Peyer's patch (tissue), 4 donors: ENCODE measurements at places on chromosomes 16 and 17.

GRCh38 chr17:72008236-72008876 lies 112.5 kb upstream of the SOX9 start:
- no peaks in the 10 kb centered on the region for H3K36me3 ChIP-seq
- no peak overlapping the region for H3K27ac ChIP-seq
- no peak for DNase-seq
- H3K4me1 ChIP-seq, result no peaks in the 10 kb centered on the region
- no peak overlapping the region for H3K4me3 ChIP-seq

- no peak overlapping the region for H3K27ac ChIP-seq
- H3K27me3 ChIP-seq, result no peaks in the 10 kb centered on the region
- H3K4me3 ChIP-seq, result no peak overlapping the region
- no peaks in the 10 kb centered on the region for H3K36me3 ChIP-seq
- DNase-seq, result no peak
- H3K4me1 ChIP-seq, result no peaks in the 10 kb centered on the region
These were observed 289.6 kb upstream of the ERCC4 start for GRCh38 chr16:13630374-13630773.

- no peaks in the 10 kb centered on the region for H3K36me3 ChIP-seq
- no peak overlapping the region for H3K27ac ChIP-seq
- H3K27me3 ChIP-seq, result no peaks in the 10 kb centered on the region
- no peaks in the 10 kb centered on the region for H3K4me1 ChIP-seq
- DNase-seq, result no peak
These were observed 235.8 kb upstream of the ASIC2 start for GRCh38 chr17:33528846-33529245.

- H3K4me3 ChIP-seq, result no peak overlapping the region
- no peaks in the 10 kb centered on the region for H3K36me3 ChIP-seq
- no peak for DNase-seq
- no peaks in the 10 kb centered on the region for H3K27me3 ChIP-seq
- H3K27ac ChIP-seq, result no peak overlapping the region
These were observed 94.3 kb downstream of the CYLD start for GRCh38 chr16:50836121-50836621.

DNA sequence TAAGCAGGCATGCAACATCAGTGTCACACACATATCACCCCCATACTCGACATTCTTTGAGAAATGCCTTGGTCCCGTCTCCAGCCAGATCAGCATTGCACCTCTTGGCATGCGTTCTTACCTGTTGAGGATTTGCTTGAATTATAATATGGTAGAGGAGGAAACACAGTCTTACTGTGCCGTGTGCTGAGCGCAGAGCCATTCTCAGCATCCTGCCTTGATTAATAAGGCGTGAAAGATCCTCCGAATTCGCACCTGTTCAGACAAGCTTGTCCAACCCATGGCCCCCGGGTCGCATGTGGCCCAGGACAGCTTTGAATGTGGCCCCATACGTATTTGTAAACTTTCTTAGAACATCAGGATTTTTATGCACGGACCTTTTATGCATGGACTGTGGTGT lies 408.1 kb downstream of the WWOX start:
- H3K27ac ChIP-seq, result no peak overlapping the region
- no peak overlapping the region for H3K4me3 ChIP-seq
- H3K36me3 ChIP-seq, result no peaks in the 10 kb centered on the region
- no peaks in the 10 kb centered on the region for H3K27me3 ChIP-seq
- no peak for DNase-seq
- no peaks in the 10 kb centered on the region for H3K4me1 ChIP-seq

GRCh38 chr17:81340607-81341515 lies 45.8 kb upstream of the SLC38A10 start:
- H3K27ac ChIP-seq, result peak overlapping the region; percentile 100
- H3K4me3 ChIP-seq, result peak overlapping the region; percentile 85
- H3K4me1 ChIP-seq, result peaks cover 11% of the 10 kb centered on the region
- H3K27me3 ChIP-seq, result no peaks in the 10 kb centered on the region
- no peaks in the 10 kb centered on the region for H3K36me3 ChIP-seq

GRCh38 chr16:20886320-20886719 lies 13.8 kb downstream of the DCUN1D3 start:
- H3K4me3 ChIP-seq, result no peak overlapping the region
- H3K27ac ChIP-seq, result no peak overlapping the region
- no peak for DNase-seq
- H3K36me3 ChIP-seq, result no peaks in the 10 kb centered on the region
- H3K4me1 ChIP-seq, result no peaks in the 10 kb centered on the region

DNA sequence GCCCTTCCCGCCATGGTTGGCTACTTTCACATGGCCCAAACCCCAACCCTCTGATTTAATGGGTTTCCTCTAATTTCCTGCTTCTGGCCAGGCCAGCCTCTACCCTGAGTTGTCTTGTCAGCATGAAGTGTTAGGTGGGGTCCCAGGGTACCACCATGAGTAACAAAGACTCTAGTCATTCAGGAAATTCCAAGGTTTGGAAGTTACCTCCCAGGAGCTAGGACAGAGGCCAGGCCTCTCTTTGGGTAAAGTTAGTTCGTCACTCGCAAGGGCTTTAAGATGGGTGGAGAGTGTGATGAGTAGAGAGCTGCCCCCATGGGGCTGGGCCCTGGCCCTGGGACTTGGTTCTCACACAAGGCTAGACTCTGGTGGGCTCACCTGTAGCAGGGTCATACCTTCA lies 54.6 kb downstream of the PLD6 start:
- no peaks in the 10 kb centered on the region for H3K27me3 ChIP-seq
- H3K4me1 ChIP-seq, result no peaks in the 10 kb centered on the region
- no peak for DNase-seq
- no peak overlapping the region for H3K27ac ChIP-seq

GRCh38 chr16:81797443-81797842 lies 18.4 kb downstream of the PLCG2 start:
- no peak overlapping the region for H3K4me3 ChIP-seq
- no peaks in the 10 kb centered on the region for H3K36me3 ChIP-seq
- peak; percentile 70 for DNase-seq
- H3K4me1 ChIP-seq, result peaks cover 17% of the 10 kb centered on the region

DNA sequence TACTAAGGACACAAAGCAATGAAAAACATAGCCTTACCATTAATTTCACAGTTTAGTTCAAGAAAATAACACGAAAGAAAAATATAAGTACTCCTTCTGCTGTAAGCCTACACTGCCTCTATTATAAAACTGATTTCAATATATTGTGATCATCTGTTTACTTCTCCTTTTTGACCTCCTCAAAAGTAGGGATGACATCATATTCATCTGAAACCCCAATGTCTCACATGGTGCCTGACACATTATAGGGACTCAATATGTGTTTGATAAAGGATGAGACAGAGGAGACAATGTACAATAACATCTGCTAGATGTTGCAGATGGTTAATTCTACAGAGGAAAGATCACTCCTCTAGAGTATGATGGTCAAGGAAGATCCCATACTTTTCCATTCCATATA lies 118.4 kb upstream of the NOG start:
- no peak overlapping the region for H3K4me3 ChIP-seq
- no peaks in the 10 kb centered on the region for H3K36me3 ChIP-seq
- H3K27ac ChIP-seq, result no peak overlapping the region
- DNase-seq, result no peak
- no peaks in the 10 kb centered on the region for H3K4me1 ChIP-seq
- no peaks in the 10 kb centered on the region for H3K27me3 ChIP-seq

- DNase-seq, result no peak
- no peaks in the 10 kb centered on the region for H3K27me3 ChIP-seq
- no peak overlapping the region for H3K27ac ChIP-seq
- H3K4me1 ChIP-seq, result peaks cover 7% of the 10 kb centered on the region
These were observed 3.0 kb upstream of the VAT1L start for GRCh38 chr16:77785373-77785764.

DNA sequence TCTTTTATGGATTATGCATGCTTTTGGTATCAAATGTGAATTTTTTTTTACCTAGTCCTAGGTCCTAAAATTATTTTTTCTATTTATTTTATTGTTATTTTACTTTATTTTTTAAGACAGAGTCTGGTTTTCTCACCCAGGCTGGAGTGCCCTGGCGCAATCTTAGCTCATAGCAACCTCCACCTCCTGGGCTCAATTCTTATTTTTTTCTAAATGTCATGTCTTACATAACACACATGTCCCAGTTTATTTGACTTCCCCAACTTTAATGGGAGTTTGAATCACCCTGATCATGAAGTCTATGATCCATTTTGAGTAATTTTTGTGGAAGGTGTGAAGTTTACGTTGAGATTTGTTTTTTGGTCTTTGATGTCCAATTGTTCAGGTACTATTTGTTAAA lies 3.3 kb upstream of the CCL18 start:
- no peak for DNase-seq
- H3K27me3 ChIP-seq, result no peaks in the 10 kb centered on the region
- H3K36me3 ChIP-seq, result no peaks in the 10 kb centered on the region
- H3K27ac ChIP-seq, result no peak overlapping the region
- no peaks in the 10 kb centered on the region for H3K4me1 ChIP-seq

GRCh38 chr17:64739316-64740058 lies 77.4 kb upstream of the SMURF2 start:
- no peaks in the 10 kb centered on the region for H3K36me3 ChIP-seq
- no peak overlapping the region for H3K4me3 ChIP-seq
- DNase-seq, result no peak
- H3K27ac ChIP-seq, result no peak overlapping the region
- no peaks in the 10 kb centered on the region for H3K27me3 ChIP-seq
